OCI-LY7 (cell line): ENCODE measurements at places on chromosomes 2 and 18.

- DNase-seq, result no peak
Measured at GRCh38 chr2:237686659-237687136, 59.3 kb downstream of the LRRFIP1 start.

- no peak for DNase-seq
Measured at GRCh38 chr2:7620255-7620654, 703.0 kb downstream of the RNF144A start.

GRCh38 chr2:144364944-144365738 is 154.8 kb downstream of the ZEB2 start:
- DNase-seq, result no peak

- peak; percentile 57 for DNase-seq
Measured at GRCh38 chr2:45610281-45611019, 617 bp downstream of the SRBD1 start.

DNA sequence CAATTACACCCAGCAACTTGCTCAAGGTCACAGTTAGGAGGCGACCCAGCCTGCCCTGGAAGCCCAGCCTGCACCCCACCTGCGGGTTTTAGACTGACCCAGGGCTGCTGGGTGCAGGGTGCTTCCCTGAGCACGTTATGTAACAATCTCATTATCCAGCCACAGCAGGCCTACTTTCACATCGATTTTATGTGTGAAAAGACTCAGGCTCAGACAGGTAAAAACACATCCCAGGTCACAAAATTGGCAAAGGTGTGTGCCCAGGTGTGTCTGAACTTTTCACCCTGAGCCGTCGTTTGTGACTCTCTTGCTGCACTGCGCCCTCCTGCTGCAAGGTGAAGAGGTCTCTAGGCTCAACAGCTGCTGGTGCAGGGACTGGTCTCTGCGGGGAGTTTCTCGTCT is 668.2 kb upstream of the HS6ST1 start:
- no peak for DNase-seq

- DNase-seq, result no peak
Measured at GRCh38 chr2:230262246-230262645, 36.7 kb downstream of the SP140 start.

DNA sequence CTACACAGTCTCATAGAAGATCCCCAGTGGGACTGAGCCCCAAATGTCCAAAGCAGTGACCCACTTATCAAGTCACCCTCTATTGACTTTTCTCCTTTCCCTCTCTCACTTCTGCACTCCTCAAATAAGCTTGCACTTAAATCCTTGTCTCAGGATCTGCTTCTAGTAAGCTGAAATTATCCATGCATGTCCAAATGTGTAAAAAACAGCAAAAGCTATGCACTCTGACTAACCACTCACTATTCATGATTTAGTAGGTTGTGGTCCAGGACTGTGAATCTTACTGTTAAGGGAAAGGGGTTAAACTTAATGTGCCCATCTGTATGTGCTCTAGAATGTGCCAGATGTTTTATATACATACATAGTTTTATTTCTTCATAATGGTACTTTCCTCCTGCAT is 115.4 kb downstream of the SCG2 start:
- no peak for DNase-seq

DNA sequence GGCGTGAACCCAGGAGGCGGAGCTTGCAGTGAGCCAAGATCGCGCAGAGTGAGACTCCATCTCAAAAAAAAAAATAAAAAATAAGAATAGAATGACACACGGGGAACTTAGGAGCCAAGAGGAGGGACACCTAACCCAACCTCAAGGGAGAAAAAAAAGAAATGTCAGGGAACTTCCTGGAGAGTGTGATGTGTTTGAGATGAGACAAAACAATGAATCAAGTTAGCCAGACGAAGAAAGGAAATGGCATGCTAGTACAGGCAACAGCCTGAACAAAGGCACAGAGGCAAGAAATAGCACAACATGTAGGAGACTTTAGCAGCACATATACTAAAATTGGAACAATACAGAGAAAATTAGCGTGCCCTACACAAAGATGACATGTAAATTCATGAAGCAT is 36.7 kb upstream of the PAPOLG start:
- no peak for DNase-seq

DNA sequence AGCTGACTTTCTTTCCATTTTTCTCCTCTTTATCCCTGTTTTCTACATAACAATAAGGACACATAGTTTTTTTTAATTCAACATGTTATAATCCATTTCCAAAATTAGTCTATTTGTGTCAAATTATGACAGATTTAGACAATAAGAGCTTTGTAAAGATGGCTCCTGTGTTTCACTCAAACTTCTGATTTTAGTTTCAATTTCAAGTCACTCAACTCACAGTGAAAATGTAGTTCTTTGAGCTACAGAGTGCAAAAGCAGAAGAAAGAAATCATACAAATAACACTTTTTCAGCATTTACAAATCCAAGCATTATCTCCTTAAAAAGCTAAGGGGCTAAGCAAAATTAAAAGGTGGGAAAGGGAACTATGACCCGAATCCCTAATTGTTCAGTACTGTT is 340.7 kb upstream of the TRIB2 start:
- DNase-seq, result no peak

- no peak for DNase-seq
Measured at GRCh38 chr2:20176760-20177159, 48.2 kb downstream of the SDC1 start.

GRCh38 chr18:74949611-74950010 is 259.3 kb downstream of the PTGR3 start:
- no peak for DNase-seq

GRCh38 chr18:27413495-27414401 is 228.6 kb upstream of the CHST9 start:
- DNase-seq, result no peak

- DNase-seq, result no peak
Measured at GRCh38 chr2:161228511-161229240, 68.4 kb downstream of the TANK start.

GRCh38 chr2:235727174-235727573 is 233.3 kb downstream of the AGAP1 start:
- DNase-seq, result no peak

DNA sequence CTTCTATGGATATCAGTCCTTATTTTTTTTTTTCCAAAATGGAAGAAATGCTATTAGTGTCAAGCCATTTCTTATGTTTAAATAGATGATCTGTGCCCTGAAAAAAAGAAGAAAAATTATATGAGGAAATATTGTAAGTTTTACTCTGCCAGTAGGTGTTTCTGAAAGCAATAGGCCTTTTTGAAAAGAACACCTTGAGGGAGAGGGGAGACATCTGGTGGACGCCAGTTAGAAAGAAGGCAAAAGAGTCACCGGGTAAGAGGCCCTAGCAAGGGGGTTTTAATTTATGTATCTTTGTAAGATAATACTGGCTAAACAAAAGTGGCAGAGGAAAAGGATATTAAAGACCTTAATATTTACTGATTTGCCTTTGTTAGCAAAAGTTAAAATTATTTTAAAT is 56.1 kb downstream of the DYNAP start:
- DNase-seq, result peak; percentile 31

GRCh38 chr2:152729844-152730243 is 11.4 kb downstream of the ARL6IP6 start:
- no peak for DNase-seq

- no peak for DNase-seq
Measured at GRCh38 chr2:168114619-168115018, 132.8 kb downstream of the STK39 start.

DNA sequence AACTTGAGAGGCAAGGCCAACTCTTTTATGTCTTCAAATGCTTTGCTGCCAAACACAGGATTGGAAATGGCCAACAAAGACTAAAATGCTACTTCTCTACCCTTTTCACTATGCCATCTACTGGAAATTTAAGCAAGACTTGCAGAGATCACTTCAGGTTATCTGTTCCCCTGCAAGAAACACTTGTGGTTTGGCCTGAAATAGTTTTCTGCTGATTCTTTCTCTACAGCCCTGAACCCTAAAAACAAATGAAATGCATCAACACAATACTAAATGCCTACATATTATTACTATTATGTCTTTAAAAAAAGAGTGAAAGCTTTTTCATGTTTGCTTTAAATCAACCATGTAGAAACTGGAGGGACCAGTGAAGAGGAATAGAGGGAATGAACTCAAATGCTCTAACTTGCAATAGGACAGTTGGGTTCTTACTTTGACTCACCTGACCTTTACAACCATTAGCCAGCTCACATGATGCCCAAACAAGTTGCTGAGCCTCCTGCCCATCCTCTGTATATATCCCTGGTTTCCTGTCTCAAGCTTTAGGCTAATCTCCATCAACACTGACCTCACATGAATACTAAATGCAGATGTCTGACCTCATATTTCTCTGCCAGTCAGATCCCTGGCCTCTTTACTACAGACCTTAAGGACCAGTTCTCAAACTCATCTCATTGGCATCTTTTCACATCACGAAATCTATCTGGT is 17.5 kb upstream of the ADAM17 start:
- no peak for DNase-seq

DNA sequence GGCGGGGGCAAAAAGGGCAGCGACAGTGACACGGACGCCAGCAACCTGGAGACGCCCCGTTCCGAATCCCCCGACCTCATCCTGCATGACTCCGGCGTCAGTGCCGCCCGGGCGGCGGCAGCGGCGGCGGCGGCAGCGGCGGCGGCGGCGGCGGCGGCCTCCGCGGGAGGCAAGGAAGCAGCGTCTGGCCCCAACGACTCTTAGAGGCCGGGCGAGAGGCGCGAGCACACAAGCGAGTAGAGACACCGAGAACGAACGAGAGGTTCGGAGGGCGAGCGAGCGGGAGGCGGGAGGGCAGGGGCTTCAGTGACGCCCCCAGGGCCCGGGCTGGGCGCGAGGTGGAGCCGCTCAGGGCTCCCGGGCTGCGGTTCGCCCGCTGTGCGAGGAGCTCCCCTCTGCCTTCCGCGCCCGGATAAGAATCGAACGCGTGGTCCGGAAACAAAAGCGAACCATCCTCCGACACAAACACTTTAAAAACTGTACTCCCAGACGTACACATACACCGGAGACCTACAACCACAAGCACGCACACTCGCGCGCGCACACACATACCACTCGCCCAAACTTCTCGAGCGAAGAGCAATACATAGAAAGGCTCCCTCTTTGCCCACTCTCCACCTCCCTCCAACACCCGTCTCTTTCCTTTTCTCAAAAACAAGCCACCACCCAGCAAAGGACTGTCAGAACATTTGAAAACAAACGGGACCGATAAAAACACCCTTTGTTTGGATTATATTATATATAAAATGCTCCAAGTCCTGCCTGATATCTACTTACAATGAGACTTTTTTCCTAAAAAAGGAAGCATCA is 2.8 kb downstream of the SP9 start:
- peak; percentile 23 for DNase-seq

- DNase-seq, result no peak
Measured at GRCh38 chr18:67331857-67332256, 184.7 kb downstream of the DSEL start.

DNA sequence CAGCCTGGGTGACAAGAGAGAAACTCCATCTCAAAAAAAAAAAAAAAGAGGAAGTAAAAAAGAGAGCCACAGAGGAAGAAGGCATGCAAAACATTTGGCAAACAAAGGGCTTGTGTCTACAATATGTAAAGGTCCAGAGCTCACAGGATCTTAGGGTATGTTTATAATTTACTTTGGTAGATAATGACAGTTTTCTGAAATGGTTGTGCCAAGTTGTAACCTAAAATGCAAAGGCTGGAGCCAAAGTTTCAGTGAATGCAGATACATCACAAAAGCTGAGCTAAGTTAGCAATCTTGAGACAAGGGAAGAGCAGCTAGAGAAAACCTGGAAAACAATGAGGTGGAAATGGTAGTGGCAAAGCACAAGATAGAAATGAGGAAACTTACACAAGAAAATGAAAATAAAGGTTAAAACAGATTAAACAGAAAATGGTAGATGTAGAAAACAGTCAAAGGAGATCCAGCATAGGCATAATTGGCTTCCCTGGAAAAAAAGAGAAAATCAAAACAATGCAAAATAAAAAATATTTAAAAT is 77.5 kb upstream of the HK2 start:
- peak; percentile 70 for DNase-seq

DNA sequence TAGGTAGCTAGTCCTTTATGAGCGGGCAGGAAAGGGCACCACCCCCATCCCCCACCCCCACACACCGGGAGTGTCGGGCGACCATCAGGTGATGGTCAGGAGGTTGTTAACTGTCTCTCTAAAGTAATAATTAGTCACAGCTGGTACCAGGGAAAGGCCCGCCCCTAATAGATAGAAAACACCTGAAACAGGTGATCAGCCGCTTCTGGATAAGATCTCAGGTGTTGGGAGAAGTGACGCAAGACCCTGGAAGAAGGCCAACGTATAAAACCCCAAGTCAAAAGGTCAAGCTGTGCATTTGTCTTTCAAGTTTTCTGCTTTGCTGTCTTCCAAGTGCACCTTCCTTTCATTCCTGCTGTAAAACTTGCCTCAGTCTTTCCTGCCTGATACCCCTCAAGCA is 59.6 kb upstream of the LINC00305 start:
- DNase-seq, result no peak

DNA sequence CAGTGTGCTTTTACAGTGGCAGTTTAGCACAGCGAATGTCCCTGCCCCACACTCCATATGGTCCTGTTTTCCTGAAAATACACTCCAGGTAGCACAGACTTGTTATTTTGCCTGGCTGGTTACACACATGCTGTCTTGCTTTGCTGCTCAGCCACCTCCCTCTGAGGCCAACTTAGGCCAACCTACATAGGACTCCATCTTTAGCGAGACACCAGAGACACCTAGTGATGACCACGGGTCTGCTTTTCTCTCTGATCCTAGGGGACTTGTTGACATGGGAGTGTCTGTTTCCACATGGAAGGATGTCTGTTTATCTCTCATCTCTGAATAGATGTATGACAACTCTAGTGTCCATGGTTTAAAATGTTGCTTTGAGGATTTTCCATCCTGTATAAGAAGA is 43.3 kb downstream of the PLEKHB2 start:
- no peak for DNase-seq

GRCh38 chr2:188916736-188917135 is 57.4 kb upstream of the COL3A1 start:
- DNase-seq, result no peak

GRCh38 chr2:44063033-44063432 is 67.2 kb upstream of the LRPPRC start:
- no peak for DNase-seq

DNA sequence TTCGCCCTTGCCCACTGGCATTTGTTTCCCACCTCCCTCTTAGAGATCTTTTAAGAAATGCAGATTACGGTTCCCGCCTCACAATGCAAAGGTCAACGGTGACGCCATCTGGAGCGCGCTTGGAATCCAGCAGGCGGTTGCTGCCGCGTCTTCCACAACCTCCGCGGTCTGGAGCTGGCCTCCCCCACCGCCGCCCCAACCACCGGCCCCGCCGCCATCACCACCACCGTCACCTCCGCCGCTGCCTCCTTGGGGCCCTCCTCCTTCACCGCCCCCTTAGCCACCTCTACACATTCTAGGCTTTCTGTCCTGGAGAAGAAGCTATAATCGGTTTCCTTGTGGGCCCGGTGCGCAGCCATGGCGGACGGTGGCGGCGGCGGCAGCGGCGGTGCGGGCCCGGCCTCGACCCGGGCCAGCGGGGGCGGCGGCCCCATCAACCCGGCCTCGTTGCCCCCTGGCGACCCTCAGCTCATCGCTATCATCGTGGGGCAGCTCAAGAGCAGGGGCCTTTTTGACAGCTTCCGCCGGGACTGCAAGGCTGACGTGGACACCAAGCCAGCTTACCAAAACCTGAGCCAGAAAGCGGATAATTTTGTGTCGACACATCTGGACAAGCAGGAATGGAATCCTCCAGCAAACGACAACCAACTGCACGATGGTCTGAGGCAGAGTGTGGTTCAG is at the start of gene BOD1L2:
BOD1L2 (plus strand) TSS at position 132 of the 681 bp plus-strand sequence; CDS start at position 358, 226 bp downstream.
- no peak for DNase-seq

GRCh38 chr2:212940816-212941215 is 210.6 kb downstream of the IKZF2 start:
- no peak for DNase-seq
